ENCODE measurements at places on chromosomes 2 and 18.

- DNase-seq = peak; percentile 13
Measured at GRCh38 chr18:10322435-10322834, 132.0 kb upstream of the APCDD1 start.

DNA sequence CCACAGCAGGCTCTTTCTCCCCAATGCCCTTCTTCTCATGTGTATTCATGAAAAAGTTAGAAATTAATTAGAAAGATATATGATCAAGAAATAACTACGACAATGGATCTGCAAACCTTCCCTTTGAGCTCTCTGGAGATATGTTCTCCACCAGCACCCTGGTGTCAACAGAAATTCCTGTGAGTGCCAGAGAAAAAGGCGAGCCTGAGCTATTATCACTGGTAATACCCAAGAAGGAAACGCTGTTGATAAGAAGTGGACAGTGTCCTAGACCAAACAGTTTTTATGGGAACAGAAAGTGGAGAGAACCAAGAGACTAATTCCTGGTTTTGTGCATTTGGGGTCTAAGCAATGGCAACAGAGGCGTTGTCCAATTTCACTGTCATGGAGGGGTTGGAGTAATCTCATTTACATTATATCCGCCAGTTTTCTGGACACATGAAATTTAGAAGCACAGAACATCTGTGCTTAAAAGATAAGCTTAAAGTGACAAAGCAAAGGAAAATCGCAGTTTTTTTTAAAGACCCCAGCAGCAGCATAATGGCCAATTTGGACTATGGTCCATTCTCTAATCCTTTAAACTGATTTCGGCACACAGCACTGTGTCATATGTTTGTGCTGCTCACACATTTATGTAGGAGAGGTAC lies 47.2 kb upstream of the CDC42EP3 start:
- no peak for DNase-seq

DNA sequence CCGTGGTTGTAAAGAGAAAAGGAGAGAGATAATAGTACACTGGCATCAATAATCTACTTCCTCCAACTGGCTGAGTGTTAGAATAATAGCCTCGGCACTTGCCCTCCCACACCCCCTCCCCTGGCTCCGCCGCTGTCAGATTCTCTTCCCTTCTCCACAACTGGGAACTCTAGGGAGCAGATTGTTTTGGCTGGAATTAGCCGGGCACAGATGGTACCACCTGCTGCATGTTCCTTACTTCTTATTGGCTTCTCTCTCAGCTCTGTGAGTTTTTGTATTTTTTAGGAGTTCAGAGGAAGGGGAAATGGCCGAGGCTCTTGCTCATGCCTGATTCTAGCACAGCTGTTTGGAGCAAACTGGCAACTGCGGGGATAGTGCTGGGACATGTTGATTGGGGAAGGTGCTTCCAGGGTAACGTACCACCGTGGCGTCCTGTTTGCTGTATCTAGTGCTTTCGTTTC lies 140.0 kb downstream of the ZEB2 start:
- DNase-seq = no peak

DNA sequence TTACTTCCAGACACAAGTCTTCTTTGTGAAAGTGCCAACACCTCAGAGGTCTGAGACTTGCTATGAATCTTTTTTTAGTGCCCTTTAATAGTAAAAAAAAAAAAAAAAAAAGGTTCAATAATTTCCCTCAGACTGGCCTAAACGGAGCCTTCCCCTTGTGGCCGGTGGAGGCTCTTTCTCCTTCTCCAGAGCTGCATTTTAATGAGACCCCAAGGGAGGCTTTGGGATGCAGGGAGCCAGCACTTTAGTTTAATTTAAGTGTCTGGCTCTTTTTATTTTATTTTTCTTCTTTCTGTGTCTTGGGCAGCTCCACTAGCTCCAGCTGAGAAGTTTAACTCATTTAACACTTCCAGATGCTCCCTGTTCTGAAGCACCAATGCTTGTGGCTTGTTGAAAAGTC lies 67.8 kb upstream of the MAPK4 start:
- no peak for DNase-seq

DNA sequence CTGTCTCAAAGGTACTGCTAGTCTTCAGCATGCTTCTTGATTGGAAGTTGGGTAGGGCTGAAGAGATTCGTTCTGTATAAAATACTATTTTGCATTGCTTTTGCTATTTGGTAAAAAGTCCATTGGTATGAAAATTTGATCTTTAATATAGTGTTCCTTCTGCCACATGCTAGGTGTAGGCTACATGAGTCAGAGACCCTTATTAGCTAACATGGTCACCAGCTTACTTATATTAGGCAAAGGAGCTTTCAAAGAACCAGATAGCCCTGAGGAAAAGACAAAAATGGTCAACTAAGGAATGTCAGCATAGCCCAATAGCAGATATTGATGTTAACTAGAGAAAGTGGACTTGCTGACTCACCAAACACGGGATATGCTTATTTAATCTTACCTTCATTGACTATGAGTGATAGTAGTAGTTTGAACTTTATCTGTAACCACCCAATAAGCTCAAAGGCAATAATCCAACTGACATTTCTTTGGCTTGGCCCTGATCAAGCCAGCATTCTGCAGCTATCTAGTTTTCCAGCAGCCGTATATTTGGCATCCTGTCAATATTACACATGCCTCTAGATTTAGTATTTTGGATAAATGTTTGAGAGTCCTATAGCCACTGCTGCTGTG lies 110.0 kb downstream of the TPGS2 start:
- DNase-seq = no peak

DNA sequence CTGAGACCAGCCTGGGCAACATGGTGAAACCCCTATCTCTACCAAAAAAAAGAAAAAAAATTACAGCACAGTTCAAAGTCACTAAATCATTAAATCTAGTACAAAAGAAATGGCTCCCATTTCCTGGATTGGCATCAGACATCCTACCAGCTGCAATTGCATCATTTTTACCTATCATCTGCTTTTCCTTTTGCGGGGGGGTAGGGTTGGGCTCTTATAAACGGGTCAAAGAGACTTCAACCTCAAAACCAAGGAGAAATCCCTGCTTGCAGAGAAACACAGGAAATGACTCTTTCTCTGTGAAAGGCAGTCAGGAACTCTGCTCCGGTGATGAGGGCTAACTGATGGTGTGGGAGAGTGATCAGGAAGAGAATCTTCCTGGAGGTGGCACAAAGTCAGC lies 45.3 kb upstream of the RFX8 start:
- DNase-seq = peak; percentile 48

- no peak for DNase-seq
Measured at GRCh38 chr2:2642906-2643890, 312.1 kb upstream of the MYT1L start.

- DNase-seq = peak; percentile 29
Measured at GRCh38 chr18:26056291-26056690, 34.1 kb downstream of the SS18 start.

DNA sequence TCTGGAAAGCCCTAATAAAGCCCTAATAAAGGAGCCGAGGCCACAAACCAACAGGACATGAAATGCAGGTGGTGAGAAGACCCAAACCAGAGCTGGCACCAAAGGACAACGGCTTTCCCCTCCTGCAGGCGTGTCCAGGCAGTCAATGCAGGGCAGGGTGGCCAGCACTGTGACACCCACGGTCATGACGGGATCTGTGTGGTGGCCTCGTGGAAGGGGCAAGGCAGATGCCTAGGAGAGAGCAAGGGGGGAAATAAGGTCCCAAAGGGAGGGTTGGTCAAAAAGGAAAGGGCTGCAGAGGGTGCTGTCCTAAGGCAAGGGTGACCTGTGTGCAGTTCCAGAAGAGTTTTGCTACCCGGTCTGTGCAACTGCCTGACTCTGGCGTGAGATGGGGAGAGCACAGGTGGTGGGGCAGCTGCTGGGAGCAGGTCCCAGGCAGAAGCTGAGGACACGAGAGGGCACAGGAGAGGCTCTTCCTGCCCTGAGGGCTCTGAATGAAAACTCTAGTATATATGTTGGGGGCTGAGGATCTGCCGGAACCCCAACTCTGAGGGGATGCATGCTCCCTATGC lies 156.7 kb downstream of the TPO start:
- DNase-seq = no peak

- DNase-seq = no peak
Measured at GRCh38 chr2:184113696-184114403, 484.5 kb upstream of the ZNF804A start.

DNA sequence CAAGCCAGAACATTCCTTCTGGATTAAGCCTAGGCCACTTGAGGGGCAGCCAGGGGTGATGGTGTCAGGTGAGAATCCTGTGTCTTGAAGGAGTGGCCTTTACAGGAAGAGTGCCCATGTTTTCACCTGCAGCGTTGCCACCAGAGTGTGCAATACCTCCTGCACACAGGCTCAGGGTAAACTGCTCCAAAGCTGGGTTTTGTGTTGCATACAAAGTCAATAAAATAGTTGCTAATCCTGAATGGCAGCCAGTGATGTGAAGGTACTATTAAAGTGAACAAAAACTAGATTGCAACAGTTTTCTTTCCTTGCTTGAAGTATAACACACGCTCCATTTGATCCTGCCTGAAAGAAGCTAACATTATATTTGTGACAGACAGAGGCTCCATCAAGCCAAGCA lies 64.4 kb upstream of the NRP2 start:
- DNase-seq = no peak

- DNase-seq = no peak
Measured at GRCh38 chr18:44128365-44128764, 552.3 kb upstream of the SETBP1 start.

DNA sequence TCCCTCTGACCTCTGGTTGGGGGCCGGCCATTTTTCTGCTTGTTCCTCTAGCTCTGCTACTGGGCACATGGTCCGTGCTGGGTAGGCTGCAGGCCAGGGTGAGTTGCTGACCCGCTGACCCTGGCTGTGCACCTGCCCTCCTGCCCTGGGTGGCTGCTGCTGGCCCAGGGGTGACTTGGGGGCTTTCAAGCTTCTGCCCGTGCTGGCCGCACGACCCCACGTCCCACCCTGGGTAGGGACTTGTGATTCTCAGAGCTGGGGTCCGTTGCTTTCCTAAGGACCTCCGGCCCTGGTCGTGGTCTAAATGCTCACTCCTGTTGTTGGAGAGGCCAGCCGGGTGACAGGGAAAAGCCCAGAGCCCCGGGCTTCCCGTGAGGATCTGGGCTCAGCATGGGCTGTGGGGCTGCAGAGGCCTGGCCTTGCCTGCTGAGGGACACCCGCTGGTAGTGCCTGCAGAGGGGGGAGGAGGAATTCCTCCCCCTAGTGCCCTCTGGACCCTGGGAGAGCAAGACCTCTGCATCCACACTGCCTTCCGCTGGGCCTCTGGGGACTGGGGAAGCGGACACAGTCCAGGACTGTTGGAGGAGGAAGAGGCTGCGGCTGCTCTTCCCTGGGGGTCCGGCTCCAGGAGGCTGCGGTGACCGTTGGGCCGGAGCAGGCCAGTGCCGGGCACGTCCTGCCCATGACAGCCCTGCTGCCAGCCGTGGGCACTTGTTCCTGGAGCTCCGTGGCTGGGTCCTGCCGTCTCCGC lies 6.3 kb upstream of the GAL3ST2 start:
- no peak for DNase-seq

- no peak for DNase-seq
Measured at GRCh38 chr2:47321006-47321405, 82.0 kb upstream of the MSH2 start.

GRCh38 chr2:223396993-223397392 lies 205.2 kb downstream of the SCG2 start:
- no peak for DNase-seq

- DNase-seq = no peak
Measured at GRCh38 chr2:73088703-73089102, 17.2 kb upstream of the SFXN5 start.

DNA sequence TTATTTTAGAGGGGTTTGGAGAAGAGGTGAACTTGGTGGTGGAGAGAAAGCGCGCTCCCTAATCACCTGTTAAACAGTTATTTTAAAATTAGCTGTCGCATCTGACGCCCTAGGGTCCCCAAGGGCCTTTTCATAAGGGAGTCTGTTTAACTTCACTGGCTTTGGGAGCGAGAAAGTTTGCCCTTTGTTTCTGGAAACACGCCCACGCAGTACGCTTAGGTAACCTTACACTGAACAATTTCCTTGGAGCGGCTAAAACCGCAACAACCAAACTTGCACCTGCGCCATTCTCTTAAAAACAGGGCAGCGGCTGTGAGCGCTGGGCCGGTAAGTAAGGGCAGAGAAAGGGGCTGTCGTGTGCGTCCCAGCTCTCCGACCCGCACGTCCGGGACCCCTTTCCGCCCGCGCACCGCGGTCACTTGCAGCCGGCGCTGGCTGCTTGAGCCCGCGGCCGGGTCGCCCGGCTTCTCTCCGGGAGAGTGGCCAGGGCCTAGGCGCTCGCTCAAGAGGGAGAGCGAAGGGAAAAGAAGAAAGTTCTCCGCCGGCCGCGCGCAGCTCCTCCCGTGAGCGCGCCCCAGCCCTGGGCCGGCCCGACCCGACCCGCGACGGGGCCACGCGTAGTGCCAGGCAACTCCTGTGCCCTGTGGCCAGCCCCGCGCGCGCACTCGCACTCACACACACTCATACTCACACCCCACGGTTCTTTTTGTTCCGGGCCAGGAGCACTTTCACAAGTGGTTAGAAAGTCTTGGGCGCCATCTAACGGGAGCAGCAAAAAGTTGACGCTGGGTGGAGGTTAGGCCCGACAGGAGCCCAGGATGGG lies 19.2 kb downstream of the POU3F3 start:
- peak; percentile 65 for DNase-seq

DNA sequence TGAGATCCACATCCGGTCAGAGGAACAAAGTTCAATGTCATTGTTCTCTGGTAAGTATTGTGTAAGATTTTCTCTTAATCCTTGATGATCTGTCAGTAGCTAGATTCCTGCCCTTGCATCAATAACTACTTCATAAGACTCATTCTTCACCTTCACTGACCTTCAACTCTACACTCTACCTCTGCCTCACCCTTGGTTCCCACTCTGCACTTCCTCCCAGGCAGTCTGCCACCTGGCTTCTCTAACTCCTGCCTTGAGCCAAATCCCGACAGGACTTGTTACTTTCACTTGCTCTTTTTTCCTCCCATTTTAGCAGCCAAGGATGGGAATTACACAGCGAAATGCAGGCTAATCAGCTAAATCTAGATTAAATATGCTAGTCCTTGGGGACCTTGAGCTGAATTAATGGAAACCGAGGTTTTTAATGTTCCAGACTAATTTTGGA lies 190.7 kb downstream of the DLGAP1 start:
- no peak for DNase-seq

DNA sequence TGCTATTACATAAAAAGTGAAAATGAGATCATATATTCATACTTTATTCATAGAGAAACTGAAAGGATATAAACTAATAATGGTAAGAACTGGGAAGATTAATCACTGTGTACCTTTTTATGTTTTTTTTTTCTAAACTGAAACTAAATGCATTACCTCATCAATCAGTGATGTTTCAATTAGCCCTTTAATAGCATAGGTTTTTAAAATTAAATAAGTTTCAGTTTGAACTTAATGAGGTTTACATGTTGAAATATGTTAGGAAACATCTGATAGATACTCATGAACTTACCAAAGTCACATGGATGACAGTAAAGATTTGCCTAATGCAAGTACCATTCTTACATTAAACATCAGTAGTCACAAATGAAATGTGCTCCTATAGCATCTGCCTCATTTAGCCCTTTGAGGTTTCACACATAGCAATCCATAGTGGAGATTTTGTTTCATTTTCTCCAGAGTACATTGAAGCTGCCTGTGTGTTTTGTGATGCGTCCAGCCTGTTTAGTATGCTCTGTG lies 8.9 kb downstream of the MAPRE2 start:
- DNase-seq = no peak
